GM23338 (cell line): ENCODE measurements at places on chromosomes 12 and 14. TPM values are rescaled to one million over a fixed set of nuclear protein-coding genes. Genes with fewer than 3 reads are reported as not detected.

DNA sequence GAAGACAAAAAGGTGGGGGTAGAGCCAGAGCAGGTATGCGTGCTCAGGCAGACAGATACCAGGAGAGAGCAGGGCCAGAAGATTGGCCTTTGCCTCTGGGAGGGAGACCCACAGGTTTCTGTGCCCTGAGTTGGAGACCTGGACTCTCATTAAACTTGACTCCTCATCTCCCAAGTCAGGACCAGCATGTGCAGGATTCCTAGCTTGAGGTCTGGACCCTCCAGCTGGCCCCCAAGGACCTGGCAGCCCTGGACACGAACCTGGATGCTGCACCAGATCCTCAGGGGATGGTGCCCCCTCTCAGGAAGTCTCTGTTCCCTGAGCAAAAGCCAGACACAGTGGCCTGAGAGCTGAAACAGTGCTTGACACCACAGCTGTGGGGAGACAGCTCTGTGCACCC lies 10.5 kb upstream of the KRT73 start:
- no peak for DNase-seq

DNA sequence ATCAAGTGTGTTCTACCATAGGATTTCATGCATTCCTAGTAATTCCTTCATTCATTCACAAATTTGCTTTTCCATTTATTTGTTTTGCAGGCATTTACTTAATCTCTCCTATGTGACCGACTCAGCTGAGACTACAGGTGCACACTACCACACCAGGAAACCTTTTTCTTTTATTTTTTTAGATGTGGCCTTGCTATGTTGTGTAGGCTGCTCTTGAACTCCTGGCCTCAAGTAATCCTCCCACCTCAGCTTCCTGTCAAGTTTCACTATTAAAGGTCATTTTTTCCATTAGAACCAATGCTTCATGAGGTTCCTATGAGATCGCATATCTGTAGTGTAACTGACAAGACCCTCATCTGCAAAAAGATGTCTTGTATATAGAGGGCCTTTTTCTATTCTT lies 1218.7 kb downstream of the VRK1 start:
- DNase-seq = no peak

GRCh38 chr12:64682572-64683277 lies 72.4 kb downstream of the RASSF3 start:
- DNase-seq = peak; percentile 56

GRCh38 chr14:61492474-61492873 lies 171.1 kb downstream of the PRKCH start:
- no peak for DNase-seq

- no peak for DNase-seq
These were observed 37.5 kb downstream of the KCNA1 start for GRCh38 chr12:4947253-4947652.

DNA sequence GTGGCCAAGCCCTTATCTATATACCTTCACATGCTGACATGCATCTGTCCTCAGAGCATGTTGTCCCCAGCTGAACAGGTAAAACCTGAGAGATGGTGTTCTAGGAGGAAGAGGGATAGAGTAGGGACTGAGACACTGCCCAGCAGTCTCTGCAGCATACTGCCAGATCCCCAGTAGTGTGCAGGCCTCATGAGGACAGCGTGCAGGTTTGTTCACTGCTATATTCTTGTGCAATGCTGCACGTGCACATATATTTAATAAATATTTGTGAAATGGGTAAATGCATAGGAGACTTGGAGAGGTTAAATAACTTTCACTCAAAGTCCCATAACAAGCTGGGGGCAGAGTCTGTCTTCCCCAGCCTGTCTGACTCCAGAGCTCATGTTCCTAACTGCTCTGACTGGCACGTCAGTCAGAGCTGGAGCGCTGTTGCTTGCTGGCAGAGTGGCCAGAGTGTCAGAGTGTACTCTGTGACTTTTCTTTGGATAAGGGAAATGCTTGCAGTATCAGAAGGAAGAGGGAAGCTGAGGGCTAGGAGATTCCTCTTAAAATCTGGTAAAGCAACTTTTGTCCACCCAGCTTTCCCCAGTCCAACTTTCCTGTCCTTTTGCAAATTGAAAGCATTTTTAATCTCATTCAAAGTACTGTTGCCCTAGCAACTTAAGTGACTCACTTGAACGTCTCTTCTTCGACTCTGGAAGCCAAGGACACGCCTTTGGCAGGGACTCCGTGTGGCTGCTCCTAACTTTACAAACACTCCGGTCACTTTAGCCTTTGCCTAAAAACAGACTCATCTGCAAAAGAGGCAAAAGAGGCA lies 14.9 kb upstream of the POLR3B start:
- no peak for DNase-seq

GRCh38 chr12:31387011-31387410 lies 61.1 kb upstream of the SINHCAF start:
- peak; percentile 83 for DNase-seq

GRCh38 chr12:3398196-3398789 lies 92.7 kb upstream of the PRMT8 start:
- DNase-seq = no peak

DNA sequence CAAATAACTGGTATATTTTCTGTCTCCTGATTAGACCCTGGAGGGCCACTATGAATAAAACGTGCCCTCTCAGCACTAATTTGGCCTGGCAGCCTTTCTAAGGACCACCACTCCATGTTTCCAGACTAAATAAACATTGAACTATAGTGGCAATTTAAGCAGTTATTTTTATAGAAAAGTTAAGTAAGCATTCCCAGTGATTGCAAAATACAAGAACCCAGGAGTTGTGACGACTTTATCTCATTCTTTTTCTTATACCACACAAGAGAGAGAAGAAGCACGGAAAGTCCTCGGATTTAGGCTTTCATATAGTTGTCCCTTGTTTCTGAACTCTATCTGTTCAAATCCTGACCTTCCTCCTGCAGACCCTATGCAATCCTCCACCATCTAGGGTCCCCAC lies 23.1 kb upstream of the STRAP start:
- DNase-seq = no peak

- no peak for DNase-seq
These were observed 775.7 kb downstream of the SLC6A15 start for GRCh38 chr12:84136862-84137367.

DNA sequence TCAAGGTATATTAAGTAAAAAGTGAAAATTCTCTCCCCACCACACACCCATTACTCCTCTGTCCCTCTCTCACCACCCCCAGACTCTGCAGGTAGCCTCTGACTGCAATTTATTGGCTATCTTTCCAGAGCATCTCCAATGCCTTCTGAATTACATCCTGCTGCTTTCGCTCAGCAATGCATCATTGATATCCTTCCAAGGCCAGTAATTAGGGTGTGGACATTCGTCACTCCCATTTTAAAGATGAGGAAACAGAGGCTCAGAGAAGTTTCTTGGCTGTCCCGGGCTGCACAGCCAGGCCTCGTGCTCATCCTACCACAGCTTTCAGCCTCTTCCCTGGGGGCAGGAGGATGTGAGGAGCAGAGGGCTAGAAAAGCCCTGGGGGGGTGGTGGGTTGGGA lies 23.6 kb upstream of the PGF start:
- DNase-seq = no peak

DNA sequence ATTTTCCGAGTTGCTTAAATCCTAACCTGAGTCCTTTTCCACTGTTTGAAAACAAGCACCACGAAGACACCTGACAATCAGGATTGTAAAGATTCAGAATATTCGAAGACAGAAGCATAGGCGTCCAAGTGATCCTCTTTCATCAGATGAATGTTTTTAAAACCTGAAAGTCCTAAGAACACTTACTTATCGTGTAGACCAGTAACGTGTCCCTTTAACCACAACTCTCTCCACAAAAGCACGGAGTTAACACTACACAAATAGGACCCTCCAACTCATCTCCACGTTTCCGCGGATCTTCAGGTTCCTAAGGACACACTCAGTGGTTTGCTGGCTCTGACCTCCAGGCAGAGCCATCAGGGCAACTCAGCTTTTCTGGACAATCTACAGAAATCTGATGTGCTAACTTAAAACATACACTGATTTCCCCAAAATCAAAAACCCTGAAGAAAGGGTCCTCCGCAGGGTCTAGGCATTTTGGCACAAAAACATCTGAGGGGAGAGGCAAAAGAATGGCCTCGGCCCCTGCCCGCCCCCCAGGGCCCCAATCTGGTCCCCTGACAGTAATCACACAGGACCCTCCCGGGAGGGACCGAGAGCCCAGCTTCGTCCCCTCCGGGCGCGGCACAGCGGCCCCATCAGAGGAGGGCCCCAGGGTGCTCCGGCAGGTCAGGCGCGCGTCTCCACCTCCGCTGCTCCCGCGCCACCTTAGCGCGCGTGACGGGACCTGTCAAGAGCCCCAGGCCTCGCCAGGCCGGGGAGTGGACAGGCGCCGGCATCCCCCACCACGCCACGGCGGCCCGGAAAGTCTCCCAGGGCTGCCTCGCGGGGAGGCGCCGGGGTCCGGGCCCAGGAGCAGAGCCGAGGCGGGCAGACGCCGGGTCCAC lies 925 bp downstream of the DICER1 start:
- no peak for DNase-seq

- DNase-seq = no peak
These were observed 2.7 kb downstream of the APPL2 start for GRCh38 chr12:105233041-105233905.

- DNase-seq = peak; percentile 37
These were observed 723 bp downstream of the KIF21A start for GRCh38 chr12:39441963-39442830.

DNA sequence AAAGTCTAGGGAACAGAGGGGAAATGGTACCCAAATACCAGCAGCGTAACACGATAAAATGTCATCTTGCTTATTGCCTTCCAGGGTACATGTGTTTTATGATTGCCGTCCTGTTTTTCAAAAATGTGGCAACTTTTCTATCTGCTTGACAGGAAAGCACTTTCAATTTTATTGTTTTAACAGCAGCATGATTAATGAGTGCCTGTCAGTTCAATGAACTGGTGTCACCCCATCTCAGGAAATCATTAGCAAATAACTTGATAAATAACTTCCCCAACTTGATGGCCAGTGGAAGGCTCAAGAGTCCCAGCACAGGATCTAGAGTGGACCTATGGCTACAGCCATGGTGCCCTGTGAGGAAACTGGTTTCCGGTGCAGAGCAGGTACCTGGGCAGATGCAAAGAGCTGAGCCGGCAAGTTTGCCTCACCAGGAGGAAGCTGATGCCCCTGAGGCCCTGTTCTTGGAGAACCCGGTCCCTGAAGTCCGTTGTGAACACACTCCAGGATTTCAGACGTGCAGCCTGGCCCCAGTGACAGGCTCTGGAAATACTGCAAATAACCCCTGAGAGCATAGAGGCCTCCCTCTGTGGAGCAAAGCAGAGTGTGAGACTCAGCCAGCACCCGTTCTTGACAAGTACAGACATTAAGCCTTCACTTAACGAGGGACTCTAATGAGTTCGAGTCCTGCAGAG lies 173.5 kb upstream of the SFSWAP start:
- no peak for DNase-seq

- no peak for DNase-seq
These were observed 31.5 kb downstream of the SPTB start for GRCh38 chr14:64848239-64848638.

GRCh38 chr14:59564366-59564765 lies 12.2 kb downstream of the CCDC175 start:
- DNase-seq = peak; percentile 13

DNA sequence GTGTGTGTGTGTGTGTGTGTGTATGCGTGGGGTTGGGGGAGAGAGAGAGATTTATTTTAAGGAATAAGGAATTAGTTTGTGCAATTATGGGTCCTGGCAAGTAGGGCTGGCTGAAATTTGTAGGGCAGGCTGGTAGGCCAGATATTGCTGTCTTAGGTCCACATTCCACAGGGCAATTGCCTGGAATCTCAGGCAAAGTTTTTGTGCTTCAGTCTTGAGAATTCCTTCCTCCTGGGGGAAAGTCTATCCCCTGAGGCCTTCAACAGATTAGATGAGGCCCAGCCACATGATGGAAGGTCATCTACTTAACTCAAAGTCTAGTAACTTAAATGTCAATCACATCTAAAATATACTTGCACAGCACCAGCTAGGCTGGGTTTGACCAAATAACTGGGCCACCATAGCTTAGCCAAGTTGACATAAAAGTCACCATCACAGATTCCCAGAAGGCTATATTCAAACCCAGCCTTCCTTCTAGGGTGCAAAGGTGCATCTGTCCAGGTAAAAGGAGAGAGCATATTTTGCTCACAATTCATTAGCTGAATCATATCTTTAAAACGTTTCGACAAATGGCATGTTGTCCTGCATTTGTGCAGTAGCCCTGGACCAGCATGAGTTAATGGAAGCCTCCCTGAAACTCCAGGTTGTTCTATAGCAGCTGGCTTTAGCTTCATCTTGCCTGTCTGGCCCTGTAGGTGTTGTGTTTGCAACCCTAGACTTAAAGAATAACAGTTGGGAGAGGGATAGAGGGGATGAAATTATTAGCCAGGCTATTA lies 63.1 kb downstream of the C14orf132 start:
- no peak for DNase-seq

DNA sequence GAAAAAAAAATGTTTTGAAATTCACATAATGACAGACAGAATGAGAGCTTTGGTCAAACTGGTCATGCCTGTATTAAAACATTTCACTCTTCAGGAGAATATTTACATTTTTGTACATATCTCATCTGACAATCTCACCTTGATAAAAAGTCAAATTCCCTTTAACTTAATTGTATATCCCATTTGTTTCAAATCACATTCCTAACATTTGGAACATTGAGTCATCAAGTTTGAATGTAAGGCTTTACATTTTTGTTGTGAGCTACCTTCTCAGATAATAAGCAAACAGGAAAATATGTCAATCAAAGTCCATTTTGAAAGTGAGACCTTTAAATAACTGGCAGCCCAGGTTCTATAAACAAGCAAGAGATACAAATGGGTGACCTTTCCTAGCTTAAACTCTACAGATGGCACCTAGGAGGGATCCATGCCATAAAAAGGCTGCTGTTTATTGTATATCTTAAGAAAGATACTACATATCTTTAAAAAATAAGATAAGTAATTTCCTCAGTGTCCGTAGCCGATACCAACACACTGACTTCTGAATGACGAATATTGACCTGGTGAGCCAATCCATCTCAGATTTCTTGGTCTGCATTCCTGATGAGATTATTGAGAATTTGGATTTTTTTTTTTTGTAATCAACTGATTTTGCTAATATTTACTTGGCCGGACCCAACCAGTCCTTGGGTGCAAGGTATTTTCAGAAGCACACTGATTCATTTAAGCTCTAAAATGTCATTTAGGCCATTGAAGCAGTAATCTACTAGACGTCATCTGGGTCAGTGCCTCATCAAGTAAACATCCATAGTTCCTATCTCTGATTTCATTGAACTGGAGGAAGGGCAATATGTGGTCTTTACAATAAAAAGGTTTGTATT lies 259.6 kb downstream of the BTG1 start:
- no peak for DNase-seq

The LRP1-AS gene
- total RNA-seq = not detected in 2 replicates

The TCL1A gene
- 5.3 and 8.5 TPM in 2 replicates for total RNA-seq

The SIX6 gene
- total RNA-seq = not detected in 2 replicates

The SLC6A12 gene
- total RNA-seq = 0.56 and 2.1 TPM in 2 replicates

The KCNJ8 gene
- 0.87 and 2.3 TPM in 2 replicates for total RNA-seq

The HOXC11 gene
- not detected in 2 replicates for total RNA-seq

The MORN3 gene
- total RNA-seq = 0.14 and 0.47 TPM in 2 replicates

The DYNLL1 gene
- total RNA-seq = 310 and 313 TPM in 2 replicates

The AMN gene
- 0.16 and 0.69 TPM in 2 replicates for total RNA-seq

The LYZ gene
- not detected in 2 replicates for total RNA-seq

The NANOG gene
- 134 TPM in 2 replicates for total RNA-seq
